ENCODE measurements at places on chromosomes 6 and 20.

- H3K27me3 ChIP-seq: no peaks in the 10 kb centered on the region
- no peak overlapping the region for H3K4me3 ChIP-seq
- H3K36me3 ChIP-seq: no peaks in the 10 kb centered on the region
- no peak for DNase-seq
- H3K4me1 ChIP-seq: no peaks in the 10 kb centered on the region
These were observed 386.8 kb downstream of the HDGFL1 start for GRCh38 chr6:22956029-22956681.

GRCh38 chr20:10672624-10673127 is 1.1 kb downstream of the JAG1 start:
- peak overlapping the region; percentile 97 for H3K4me3 ChIP-seq
- peak overlapping the region; percentile 100 for H3K27ac ChIP-seq
- H3K27me3 ChIP-seq: no peaks in the 10 kb centered on the region
- peaks cover 7% of the 10 kb centered on the region for H3K36me3 ChIP-seq

DNA sequence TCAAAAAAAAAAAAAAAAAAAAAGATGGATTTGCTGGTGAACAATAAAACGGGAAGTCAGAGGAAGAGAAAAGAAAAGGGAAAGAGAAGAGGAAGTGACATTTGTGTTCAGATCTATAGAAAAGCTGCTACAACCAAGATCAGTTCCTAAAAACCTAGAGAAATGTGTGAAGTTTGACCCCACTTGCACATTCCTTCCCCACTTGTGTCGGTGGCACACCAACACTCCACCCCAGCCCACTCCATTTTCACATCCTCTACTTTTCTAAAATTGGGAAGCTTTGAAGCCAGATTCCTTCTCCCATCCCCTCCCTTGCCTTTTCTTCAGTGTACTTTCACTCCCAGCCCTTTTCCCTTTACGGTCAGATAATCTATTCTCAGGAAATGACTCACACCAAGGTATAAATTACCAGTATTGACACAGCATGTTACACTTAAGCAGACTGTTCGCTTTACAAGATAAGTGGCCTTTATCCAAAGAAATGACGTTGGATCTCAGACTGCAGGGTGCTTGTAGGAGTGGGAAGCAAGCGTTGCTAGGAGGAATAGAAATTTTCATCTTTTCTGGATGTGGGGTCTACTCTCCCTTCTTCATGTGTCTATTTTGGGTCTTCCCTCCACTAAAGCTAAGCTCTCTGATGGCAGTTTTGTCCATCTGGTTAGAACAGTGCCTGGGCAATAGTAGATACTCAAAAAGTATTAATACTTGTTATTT is 92.5 kb upstream of the ADGRF1 start:
- DNase-seq: no peak
- H3K4me1 ChIP-seq: peaks cover 48% of the 10 kb centered on the region
- H3K36me3 ChIP-seq: no peaks in the 10 kb centered on the region
- H3K27ac ChIP-seq: peak overlapping the region; percentile 66
- no peaks in the 10 kb centered on the region for H3K27me3 ChIP-seq

DNA sequence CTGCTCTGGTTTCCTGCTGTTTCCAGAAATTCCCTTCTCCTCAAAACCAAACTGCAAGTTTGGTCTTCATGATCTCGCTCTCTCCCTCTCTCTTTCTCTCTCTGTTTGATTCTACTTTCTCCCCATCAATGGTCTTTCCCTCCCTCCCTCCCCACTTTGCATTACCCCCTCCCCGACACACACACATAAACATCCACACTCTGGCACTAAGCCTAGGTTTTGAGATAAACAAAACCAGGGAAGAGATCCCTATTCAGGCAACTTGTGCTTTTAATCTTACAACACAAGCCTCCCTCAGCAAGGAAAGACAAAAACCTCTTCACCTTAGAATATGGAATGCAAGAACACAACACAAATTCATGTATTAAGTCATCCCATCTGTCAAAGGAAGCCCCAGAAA is 73.5 kb upstream of the PTPRT start:
- no peaks in the 10 kb centered on the region for H3K4me1 ChIP-seq
- no peak overlapping the region for H3K27ac ChIP-seq
- DNase-seq: no peak
- no peak overlapping the region for H3K4me3 ChIP-seq
- no peaks in the 10 kb centered on the region for H3K36me3 ChIP-seq

DNA sequence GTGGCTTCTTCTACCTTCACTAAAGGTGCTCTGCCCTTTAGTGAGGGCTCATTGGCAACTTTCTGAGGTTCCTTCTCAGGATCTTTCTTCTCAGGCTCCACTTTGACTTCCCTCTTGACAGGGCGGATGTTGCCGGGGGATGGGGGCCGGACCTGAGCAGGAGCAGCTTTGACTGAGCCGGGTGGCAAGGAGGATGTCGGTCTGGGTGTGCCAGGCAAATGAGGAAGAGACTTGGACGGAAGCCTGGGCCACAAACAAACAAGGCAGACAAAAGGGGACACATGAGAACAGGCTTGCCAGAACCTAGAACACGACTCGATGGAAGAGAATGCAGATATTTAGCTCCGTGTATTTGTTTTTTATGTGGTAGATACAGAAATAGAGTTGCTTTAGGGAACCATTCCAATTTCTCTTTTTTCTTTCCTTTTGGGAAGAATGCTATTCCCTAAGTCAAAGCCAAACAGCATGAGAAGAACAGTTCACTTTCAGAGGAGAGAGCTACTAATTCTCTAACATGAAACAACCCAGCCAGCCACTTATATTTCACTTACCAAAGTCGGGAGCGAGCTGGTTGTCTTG is 76.2 kb upstream of the BCLAF1 start:
- H3K36me3 ChIP-seq: no peaks in the 10 kb centered on the region
- H3K4me1 ChIP-seq: no peaks in the 10 kb centered on the region
- no peak overlapping the region for H3K4me3 ChIP-seq
- no peak overlapping the region for H3K27ac ChIP-seq
- DNase-seq: peak; percentile 3

DNA sequence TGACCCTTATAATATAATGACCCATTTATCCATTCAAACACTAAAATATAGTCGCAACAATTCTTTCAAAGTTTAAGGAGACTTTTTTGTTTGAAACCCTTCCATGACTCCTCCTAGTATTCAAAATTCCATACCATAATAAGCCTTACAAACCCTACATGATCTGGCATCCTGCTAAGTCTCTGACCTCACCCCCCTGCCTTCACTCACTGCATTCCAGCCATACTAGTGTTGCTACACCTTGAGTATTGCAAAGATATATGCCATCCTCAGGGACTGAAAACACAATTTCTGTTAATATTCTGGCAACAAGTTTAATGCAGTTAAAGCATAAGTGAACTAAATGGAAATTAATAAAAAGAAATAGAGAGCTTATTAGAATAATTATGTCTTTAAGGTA is 168.4 kb downstream of the EYS start:
- H3K4me3 ChIP-seq: no peak overlapping the region
- no peaks in the 10 kb centered on the region for H3K27me3 ChIP-seq
- no peak overlapping the region for H3K27ac ChIP-seq
- no peaks in the 10 kb centered on the region for H3K36me3 ChIP-seq
- DNase-seq: no peak

- H3K27me3 ChIP-seq: no peaks in the 10 kb centered on the region
- H3K4me3 ChIP-seq: no peak overlapping the region
- no peaks in the 10 kb centered on the region for H3K36me3 ChIP-seq
These were observed 278.2 kb downstream of the CLIC5 start for GRCh38 chr6:45737331-45738056.

- H3K4me1 ChIP-seq: no peaks in the 10 kb centered on the region
- H3K27me3 ChIP-seq: no peaks in the 10 kb centered on the region
- H3K4me3 ChIP-seq: no peak overlapping the region
- H3K27ac ChIP-seq: no peak overlapping the region
- DNase-seq: no peak
- no peaks in the 10 kb centered on the region for H3K36me3 ChIP-seq
These were observed 111.8 kb downstream of the HAO1 start for GRCh38 chr20:7828437-7828836.

DNA sequence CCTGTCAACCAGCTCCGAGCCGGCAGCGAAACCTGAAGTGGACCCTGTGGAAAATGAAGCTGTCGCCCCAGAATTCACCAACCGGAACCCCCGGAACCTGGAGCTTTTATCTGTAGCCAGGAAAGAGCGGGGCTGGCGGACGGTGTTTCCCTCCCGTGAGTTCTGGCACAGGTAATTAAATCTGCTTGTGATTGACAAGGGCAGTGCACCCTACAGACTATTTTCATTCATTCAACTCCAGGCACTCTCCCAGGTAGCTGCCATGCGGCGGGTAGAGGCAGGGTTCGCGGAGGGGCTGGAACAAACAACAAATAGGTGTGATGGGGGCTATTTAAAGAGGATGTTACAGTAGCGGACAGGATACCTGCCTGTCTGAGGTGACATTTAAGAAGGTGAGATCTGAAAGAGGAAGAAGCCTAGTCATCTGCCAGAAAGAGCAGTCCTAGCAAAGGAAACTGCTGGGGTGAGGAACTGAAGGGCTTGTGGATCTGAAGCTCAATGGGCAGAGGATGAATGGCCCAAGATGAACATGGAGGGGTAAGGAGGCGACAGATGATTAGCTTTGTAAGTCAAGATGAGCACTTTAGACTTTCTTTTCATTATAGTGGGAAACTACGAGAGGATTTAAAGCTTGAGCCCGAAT is 810 bp downstream of the MRPL18 start:
- peak overlapping the region; percentile 68 for H3K4me3 ChIP-seq
- H3K36me3 ChIP-seq: peaks cover 7% of the 10 kb centered on the region
- DNase-seq: no peak
- H3K4me1 ChIP-seq: peaks cover 42% of the 10 kb centered on the region

DNA sequence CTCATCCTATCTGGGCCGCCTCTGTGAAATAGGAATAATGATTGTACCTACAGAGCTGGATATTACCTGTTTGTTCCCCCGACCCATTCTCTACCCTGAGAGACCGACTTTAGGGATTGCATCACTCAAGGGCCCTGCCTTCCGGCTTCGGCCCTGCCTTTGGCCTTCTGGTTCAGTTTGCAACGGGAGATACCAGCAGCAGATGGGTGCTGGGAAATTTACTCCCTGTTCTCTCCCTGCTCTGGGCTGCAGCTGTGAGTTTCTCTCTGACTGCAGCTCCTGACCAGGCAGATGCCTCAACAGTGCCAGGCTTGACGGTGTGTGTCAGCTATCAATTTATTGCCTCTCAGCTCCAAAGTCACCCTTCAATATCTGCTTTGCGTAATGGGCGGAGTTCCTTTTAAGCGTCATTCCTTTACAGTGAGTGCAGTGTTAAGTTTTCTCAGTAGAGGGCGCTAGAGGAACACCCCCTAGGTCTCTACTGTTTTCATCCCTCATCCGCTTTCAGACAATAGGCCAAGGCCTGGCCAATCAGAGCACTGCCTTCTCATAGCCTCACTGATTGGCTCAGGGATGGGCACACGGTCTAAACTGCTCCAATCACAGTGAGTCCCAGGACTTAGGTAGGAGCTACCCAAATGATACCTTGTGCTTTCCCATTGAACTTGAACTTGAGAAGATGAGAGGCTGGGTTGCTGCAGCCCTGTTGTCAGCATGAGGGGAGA is 30.0 kb downstream of the KCNG1 start:
- no peak for DNase-seq
- peak overlapping the region; percentile 6 for H3K27ac ChIP-seq
- H3K27me3 ChIP-seq: no peaks in the 10 kb centered on the region
- peaks cover 4% of the 10 kb centered on the region for H3K4me1 ChIP-seq

- H3K27me3 ChIP-seq: no peaks in the 10 kb centered on the region
- H3K4me3 ChIP-seq: no peak overlapping the region
- DNase-seq: no peak
- H3K27ac ChIP-seq: peak overlapping the region; percentile 61
- H3K4me1 ChIP-seq: peaks cover 14% of the 10 kb centered on the region
These were observed 278.4 kb downstream of the LRFN2 start for GRCh38 chr6:40308533-40309306.

GRCh38 chr20:16555754-16556153 is 17.5 kb downstream of the KIF16B start:
- no peak overlapping the region for H3K27ac ChIP-seq
- H3K4me3 ChIP-seq: no peak overlapping the region
- no peaks in the 10 kb centered on the region for H3K27me3 ChIP-seq
- H3K4me1 ChIP-seq: peaks cover 51% of the 10 kb centered on the region
- H3K36me3 ChIP-seq: no peaks in the 10 kb centered on the region

- no peaks in the 10 kb centered on the region for H3K4me1 ChIP-seq
- no peak for DNase-seq
- H3K4me3 ChIP-seq: no peak overlapping the region
- no peaks in the 10 kb centered on the region for H3K27me3 ChIP-seq
These were observed 84.5 kb upstream of the CHD6 start for GRCh38 chr20:41702647-41703046.

- no peaks in the 10 kb centered on the region for H3K36me3 ChIP-seq
- DNase-seq: no peak
- peaks cover 29% of the 10 kb centered on the region for H3K4me1 ChIP-seq
- H3K4me3 ChIP-seq: peak overlapping the region; percentile 96
These were observed 917 bp upstream of the TEAD3 start for GRCh38 chr6:35497571-35498421.

DNA sequence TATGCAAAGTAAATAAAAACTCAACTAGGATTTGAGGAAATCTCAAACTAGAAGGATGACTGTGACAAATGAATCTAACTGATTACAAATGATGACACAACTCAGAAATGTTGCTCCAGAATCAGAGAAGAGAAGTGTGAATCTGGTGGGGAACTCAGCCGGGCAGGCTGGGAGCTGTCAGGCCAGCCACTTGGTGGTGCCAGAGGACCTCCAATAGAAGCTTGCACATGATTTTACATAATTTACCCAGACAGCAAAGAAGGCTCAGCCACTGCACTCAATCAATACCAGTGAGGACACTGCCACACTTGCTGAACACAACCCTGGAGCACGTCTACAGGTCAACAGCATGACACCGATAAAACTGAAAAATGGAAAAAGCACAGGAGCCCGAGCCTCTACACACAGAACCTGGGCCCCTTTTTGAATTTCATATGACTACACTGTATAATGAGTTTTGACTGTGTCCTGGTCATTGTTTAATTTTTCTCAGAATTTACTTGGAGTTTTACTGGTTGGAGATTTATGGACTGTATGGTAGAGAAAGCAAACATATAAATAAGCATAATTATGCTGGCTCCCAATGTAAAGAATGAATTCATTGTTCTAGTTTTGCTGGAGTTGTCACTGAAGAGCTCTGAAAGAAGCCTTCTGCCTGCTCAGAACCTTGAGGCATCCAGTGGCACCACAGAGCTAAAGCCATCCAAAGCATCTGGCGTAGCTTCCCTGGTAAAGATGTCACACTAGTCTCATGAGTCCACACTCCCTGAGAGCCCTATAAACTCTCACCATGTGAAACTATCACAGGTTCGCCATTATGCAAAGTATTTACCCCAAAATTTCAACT is 296.5 kb downstream of the THBS2 start:
- H3K27ac ChIP-seq: no peak overlapping the region
- no peaks in the 10 kb centered on the region for H3K4me1 ChIP-seq
- no peak for DNase-seq
- no peaks in the 10 kb centered on the region for H3K36me3 ChIP-seq
- H3K27me3 ChIP-seq: no peaks in the 10 kb centered on the region

DNA sequence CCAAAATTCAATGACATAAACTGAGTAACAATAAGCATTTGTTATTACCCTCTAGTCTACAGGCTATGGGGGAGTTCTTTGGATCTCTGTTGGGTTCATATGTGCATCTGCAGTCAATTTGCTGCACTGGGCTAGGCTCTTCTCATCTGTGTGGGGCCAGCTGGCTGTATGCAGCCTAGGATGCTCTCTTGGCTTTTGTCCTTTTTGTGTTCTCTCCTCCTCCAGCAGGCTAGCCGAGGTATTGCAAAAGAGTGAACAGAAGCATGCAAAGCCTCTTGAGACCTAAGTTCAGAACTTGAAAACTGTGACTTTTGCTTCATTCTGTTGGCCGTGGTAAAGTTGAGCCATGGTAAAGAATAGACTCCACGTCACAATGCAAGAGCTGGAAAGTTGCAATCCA is 62.8 kb upstream of the FOXO3 start:
- DNase-seq: no peak
- no peaks in the 10 kb centered on the region for H3K27me3 ChIP-seq
- no peaks in the 10 kb centered on the region for H3K4me1 ChIP-seq

Measured in esophagus squamous epithelium (tissue), 5 donors.